ENCODE measurements at places on chromosomes 3 and 15. TPM values are rescaled to one million over a fixed set of nuclear protein-coding genes. Genes with fewer than 3 reads are reported as not detected.

Gene TLR9
- total RNA-seq, result not detected

Gene VGLL3
- total RNA-seq, result 0.65 TPM

Gene SYNM
- 1.7 TPM for total RNA-seq

Gene RTP4
- not detected for total RNA-seq

Gene MYLK
- total RNA-seq, result 9.7 TPM

Gene SLC4A7
- total RNA-seq, result 61.5 TPM

Gene LRRC31
- total RNA-seq, result not detected

Gene CLEC3B
- total RNA-seq, result not detected

Gene WWTR1
- 21.0 TPM for total RNA-seq

Gene THSD4
- total RNA-seq, result 38.0 TPM

Gene AVEN
- 26.8 TPM for total RNA-seq

Gene MYEF2
- total RNA-seq, result 0.70 TPM

Gene CLDN1
- 6.2 TPM for total RNA-seq

Gene TM4SF1
- 154 TPM for total RNA-seq

Gene STAC
- total RNA-seq, result 4.9 TPM

Gene WDR82
- 44.5 TPM for total RNA-seq

Gene ISLR
- total RNA-seq, result 0.08 TPM

Gene PLXND1
- total RNA-seq, result 0.47 TPM

Gene BSN
- total RNA-seq, result under 0.01 TPM

All from hair follicular keratinocyte (primary cell).